ENCODE measurements at places on chromosomes 5 and 9. TPM values are rescaled to one million over a fixed set of nuclear protein-coding genes. Genes with fewer than 3 reads are reported as not detected.
A peak's percentile ranks its signal among the peaks of the same experiment; 100 is the strongest.

- no peaks in the 10 kb centered on the region for H3K27me3 ChIP-seq
- ATAC-seq: no peak
- no peak overlapping the region for H3K4me3 ChIP-seq
- no peak overlapping the region for H3K27ac ChIP-seq
Measured at GRCh38 chr5:57432876-57433275, 49.7 kb downstream of the ACTBL2 start.

GRCh38 chr9:113886026-113886369 lies 9.9 kb downstream of the ZNF618 start:
- H3K27me3 ChIP-seq: no peaks in the 10 kb centered on the region
- no peak for ATAC-seq
- peak overlapping the region; percentile 40 for H3K4me3 ChIP-seq
- H3K27ac ChIP-seq: peak overlapping the region; percentile 15
- H3K36me3 ChIP-seq: no peaks in the 10 kb centered on the region

DNA sequence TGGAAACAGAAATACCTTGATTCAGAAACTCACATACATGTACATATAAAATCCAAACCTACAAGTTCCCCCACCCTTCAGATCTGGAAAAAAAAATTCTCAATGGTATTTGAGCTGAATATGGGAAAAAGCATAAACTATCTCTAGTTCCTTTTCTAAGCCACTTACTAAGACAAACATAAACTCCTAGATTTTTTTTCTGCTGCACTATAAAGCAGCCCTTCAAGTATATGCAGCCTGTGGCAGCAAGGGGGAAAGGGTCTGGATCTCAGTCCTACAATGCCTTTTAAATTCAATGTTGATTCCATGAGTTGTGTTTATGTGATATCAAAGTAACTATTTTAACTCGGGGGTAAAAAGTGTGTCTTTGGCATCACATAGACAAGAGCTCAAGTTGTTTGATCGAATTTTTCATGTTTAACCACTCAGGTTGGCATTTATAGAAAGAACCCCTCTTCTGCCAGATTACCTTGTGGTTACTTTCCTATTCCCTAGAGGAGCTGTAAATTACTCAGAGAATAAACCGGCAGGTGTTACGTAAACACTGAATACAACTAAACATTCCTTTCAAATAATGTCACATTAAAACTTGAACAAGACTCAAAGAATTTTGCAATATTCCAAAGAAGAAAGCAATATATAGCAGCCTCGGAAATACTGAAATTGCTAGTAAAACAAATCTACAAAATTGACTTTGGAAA lies 91.8 kb upstream of the FER start:
- no peaks in the 10 kb centered on the region for H3K27me3 ChIP-seq
- H3K4me3 ChIP-seq: no peak overlapping the region
- no peak overlapping the region for H3K27ac ChIP-seq
- ATAC-seq: peak; percentile 53

GRCh38 chr5:151230048-151230680 lies 6.3 kb upstream of the CCDC69 start:
- H3K36me3 ChIP-seq: no peaks in the 10 kb centered on the region
- peaks cover 12% of the 10 kb centered on the region for H3K4me1 ChIP-seq
- no peaks in the 10 kb centered on the region for H3K27me3 ChIP-seq
- peak; percentile 56 for ATAC-seq

- no peaks in the 10 kb centered on the region for H3K36me3 ChIP-seq
- H3K4me1 ChIP-seq: no peaks in the 10 kb centered on the region
- H3K27me3 ChIP-seq: no peaks in the 10 kb centered on the region
- no peak for ATAC-seq
Measured at GRCh38 chr9:17116400-17116837, 18.4 kb upstream of the CNTLN start.

GRCh38 chr9:76913467-76913866 lies 7.6 kb upstream of the PRUNE2 start:
- H3K4me3 ChIP-seq: no peak overlapping the region
- no peaks in the 10 kb centered on the region for H3K36me3 ChIP-seq
- H3K27me3 ChIP-seq: no peaks in the 10 kb centered on the region

- H3K36me3 ChIP-seq: no peaks in the 10 kb centered on the region
- H3K4me3 ChIP-seq: no peak overlapping the region
- no peak for ATAC-seq
- H3K27me3 ChIP-seq: no peaks in the 10 kb centered on the region
- H3K27ac ChIP-seq: no peak overlapping the region
- H3K4me1 ChIP-seq: peaks cover 66% of the 10 kb centered on the region
Measured at GRCh38 chr9:95499847-95500246, 16.9 kb downstream of the PTCH1 start.

GRCh38 chr5:82011761-82012160 lies 39.9 kb downstream of the ATG10 start:
- H3K27ac ChIP-seq: no peak overlapping the region
- no peaks in the 10 kb centered on the region for H3K27me3 ChIP-seq
- ATAC-seq: no peak
- H3K4me3 ChIP-seq: no peak overlapping the region

Gene TEK
- total RNA-seq: 14.9 TPM

Gene PCDHA1
- not detected for total RNA-seq
